ENCODE measurements at places on chromosomes 7 and 10.

GRCh38 chr10:1903982-1904381 lies 166.7 kb upstream of the ADARB2 start:
- no peak for DNase-seq

GRCh38 chr7:7946486-7946885 lies 22.1 kb upstream of the GLCCI1 start:
- DNase-seq: no peak

- DNase-seq: no peak
Measured at GRCh38 chr7:41925946-41926345, 223.1 kb upstream of the INHBA start.

DNA sequence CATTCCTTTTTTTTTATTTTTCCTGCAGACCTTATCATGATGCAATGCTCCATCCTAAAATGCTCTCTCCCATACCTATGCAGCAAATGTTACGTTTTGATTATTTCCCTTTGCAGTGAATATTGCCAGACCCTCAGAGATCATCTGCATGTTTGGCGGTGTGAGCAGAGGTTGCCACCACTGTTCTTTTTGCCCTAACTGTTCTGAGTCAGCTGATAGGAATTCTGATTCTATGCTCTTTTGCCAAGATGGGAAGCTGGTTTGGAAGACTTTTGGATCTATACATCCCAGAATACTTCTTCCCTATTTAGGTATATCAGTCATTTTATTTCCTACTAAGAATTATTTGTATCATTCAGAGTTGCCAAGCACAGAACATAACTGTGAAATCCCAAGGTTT lies 130.5 kb downstream of the KLF6 start:
- no peak for DNase-seq

DNA sequence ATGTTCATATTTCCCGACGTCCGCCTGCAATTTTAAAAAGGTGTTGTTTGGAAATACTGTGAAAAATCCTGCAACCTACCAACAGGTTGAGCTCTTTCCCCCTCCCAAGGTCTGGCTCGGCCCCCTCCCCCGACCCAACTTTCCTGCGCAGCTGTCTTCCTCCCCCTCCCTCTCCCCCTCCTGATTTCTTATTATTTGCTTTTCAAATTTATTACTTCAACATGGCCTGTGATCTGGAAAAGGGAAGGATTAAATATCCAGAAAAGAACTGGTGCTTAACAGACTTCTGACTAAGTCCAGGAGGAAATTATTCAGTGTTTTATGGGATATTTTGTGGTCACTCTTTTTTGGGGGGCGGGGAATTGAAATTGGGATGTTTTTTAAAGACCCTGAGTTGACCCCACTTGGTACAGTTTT lies 2.4 kb downstream of the ARID5B start:
- no peak for DNase-seq

DNA sequence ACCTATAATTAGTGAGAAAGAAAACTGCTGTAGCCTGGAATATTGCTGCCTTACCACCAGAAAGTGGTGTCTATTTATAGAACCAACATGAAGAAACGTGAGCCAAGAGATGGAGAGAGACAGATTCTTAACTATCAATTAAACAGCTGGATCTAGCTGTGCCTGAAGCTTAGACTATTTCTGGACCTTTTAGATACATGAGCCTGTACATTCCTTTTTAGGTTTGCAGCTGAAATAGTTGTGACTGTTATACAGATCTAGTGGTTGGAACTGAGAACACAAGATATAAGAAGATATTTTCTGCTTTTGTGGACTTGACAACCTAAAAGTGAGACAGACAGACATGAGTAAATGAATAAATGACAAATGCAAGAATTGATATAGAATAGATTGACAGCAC lies 73.4 kb downstream of the CDK14 start:
- DNase-seq: no peak

DNA sequence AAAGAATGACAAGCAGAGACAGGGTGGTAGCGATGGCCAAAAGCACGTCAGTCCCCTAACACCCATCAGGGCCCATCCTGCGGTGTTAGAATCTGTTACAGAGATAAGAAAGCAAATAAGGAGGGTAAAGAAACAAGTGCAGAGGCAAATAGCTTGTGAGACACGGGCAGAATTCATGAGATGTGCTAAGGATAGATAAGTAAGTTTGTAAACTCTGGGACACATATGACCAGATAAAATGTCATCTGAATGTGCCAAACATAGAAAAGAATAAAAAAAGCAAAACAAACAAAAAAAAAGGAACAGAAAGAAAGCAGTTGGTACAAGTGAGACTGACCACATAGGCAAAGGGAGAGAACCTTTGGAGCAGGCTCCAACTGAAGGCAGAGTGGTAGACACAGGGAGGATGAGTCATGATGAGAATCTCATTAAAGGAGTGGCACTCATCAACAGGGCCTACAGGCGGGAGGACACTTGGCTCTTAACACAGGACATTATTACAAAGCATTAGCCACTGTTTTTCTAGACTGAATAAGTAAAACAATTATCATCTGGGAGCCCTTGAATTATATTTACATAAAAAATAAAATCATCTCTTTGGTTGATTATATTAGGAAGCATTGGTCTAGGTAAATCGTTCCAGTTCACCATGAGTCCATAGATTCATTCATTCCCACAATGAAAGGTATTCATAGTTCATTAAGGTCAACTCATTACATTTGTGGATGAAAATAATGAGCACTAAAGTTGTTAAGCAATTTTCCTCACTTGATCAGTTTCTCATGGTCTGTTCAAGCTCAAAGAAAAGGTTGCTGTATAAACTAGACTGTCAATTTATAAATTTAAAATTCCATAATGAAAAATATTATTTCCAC lies 21.5 kb upstream of the EPHB6 start:
- DNase-seq: no peak

- no peak for DNase-seq
Measured at GRCh38 chr7:142508251-142508650, 241.0 kb upstream of the PRSS1 start.

DNA sequence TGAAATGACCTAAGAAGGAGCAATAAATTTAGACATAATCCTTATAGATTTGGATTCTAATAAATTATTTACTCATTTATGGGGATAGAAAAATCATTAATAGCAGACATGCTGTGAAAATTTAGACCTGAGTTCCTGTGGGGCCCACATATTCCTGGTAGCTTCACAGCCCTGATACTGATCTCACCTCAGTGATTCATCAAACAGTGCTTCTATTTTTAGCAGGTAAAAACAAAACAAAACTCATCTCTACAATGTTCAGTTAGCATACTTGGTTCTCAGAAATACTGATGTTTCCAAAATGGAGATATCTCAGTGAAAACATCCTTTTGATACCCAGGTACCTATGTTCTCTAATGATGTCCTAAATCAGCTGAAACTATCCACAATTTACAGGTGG lies 841.1 kb upstream of the SORCS1 start:
- no peak for DNase-seq

GRCh38 chr7:11355399-11356005 lies 381.8 kb downstream of the PHF14 start:
- DNase-seq: no peak

DNA sequence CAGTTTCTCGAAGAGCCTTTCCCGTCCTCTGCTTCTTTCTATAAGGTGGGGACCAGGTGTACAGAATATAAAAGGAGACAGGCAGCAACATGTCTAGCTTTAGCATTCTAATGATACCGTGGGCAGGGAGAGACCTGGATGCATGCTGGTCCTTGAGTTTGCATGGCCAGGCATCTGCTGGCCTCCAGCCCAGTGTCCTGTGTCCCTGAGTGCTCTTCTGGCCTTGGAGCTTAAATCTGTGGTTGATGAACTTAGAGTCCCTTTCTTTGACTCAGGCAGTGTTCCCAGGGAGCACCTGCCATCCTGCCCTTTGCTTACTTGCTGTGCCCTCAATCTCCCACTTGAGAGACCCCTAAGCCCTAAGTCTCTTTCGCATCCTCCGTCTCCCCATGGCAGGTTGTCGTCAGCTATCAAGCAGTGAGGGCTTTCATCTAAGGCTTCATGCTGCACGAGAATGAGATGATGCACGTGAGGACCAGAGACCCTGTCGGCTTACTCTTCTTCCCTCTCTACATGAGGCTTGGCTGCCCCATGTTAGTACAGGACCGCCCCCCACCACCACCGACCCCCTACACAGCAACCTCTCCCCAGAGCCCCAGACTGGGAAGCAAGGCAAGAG lies 313.4 kb upstream of the C7orf33 start:
- DNase-seq: no peak

DNA sequence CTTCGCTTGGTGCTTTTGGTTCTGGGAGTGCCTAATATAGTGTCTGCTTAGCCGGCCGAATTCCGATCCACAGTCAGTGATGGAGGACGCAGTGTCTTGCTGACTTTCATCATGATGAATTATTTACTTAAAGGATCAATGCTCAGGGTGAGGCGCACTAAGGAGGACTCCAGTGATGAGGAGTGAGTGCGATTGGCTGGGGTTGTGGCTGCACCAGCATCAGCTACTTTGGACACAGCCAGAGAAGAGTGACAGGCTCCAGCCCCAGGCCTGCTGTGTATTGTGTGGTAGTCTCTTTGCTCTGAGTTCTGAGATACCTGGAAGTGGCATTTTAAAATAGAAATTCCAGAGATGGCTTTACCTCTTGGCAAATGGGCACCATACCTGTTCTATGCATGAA lies 73.3 kb upstream of the ANLN start:
- DNase-seq: no peak

DNA sequence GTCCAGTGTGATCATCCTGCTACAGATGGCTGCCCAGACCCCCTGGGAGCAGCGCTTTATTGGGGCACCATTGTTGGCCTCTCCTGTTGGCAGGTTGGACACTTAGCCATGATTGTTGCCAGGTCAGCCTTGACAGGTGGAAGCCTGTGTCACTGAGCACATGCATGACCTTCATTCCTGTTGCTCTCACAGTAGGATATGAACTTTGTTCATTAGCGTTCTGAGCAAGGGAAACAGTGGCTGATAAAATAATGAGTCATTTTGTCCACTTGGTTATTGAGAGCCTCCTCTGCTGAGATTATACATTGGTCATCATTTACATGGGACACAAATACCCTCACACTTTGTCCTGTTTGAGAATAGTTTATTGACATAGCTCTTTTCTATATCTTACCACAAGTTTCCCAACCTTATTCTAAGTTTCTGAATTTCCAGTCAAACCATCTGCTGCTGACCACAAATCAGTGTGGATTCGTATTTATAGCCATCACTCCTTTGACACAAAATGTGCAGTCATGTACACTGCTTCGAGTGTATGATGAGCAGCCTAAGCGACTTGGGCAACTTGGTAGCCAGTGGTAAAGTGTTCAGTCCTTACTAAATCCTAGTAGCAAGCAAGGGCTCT lies 102.6 kb downstream of the TPST1 start:
- no peak for DNase-seq
